Lower lobe of right lung (tissue), 2 donors: ENCODE measurements at places on chromosomes 5 and 9. TPM values are rescaled to one million over a fixed set of nuclear protein-coding genes. Genes with fewer than 3 reads are reported as not detected.

Gene PFN3
- not detected for total RNA-seq

Gene PDE4D
- total RNA-seq: 71.3 TPM

Gene TAF11L5
- not detected for total RNA-seq

Gene BHMT2
- 3.9 TPM for total RNA-seq

DNA sequence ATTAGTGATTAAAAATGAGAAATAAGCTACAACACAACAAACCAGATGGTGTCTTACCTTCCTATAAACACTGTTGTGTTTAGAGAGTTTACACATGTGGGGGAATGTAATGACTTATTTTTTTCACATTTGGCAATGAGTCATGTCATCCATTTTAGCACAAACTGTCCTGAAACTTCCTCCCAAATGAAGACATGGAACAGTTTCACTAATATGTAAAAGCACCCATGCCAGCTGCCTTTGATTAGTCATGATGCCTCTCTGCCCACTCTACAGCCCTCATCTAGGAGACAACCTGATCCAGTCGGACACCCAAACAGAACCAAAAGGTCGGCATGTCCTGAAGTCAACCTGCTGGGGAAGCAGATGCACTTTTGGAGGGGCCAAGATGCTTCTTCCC, 98.2 kb downstream of the SEMA5A start:
- H3K27ac ChIP-seq: no peak overlapping the region
- DNase-seq: no peak
- H3K4me1 ChIP-seq: no peaks in the 10 kb centered on the region

DNA sequence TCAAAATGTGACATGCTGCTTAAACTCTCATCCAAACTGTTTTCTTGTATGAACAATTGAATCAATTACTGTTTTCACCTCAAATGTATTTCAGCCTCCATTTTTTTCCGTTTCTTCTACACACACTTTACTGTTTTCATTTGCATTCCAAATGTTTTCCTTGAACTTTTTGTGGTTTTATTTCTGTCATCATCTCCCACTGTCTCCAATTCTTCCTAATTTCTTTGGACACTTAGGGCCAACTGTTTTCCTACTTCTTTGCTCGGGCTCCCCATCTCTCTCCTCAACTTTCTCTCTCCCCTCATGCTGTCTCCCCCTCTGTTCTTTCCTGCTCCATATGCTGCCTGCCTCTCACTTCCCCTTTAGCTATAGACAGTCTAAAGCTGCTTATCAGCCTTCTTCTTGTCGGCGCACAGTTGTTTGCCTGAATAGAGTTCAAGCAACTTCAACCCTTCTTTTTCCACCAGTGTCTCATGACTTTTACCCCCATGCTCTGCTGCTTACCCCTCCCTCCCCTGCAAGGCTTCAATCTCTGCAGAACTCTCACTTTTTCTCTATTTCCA, 443.4 kb downstream of the DTWD2 start:
- H3K27me3 ChIP-seq: no peaks in the 10 kb centered on the region
- no peaks in the 10 kb centered on the region for H3K4me1 ChIP-seq
- no peaks in the 10 kb centered on the region for H3K36me3 ChIP-seq
- H3K27ac ChIP-seq: no peak overlapping the region
- H3K4me3 ChIP-seq: no peak overlapping the region

- H3K4me3 ChIP-seq: no peak overlapping the region
- H3K27ac ChIP-seq: no peak overlapping the region
- H3K36me3 ChIP-seq: no peaks in the 10 kb centered on the region
- H3K4me1 ChIP-seq: peaks cover 8% of the 10 kb centered on the region
- no peaks in the 10 kb centered on the region for H3K27me3 ChIP-seq
Measured at GRCh38 chr9:18477121-18477660, 3.2 kb downstream of the ADAMTSL1 start.

GRCh38 chr5:146426305-146426704, 20.8 kb upstream of the TCERG1 start:
- no peak overlapping the region for H3K27ac ChIP-seq
- no peak for DNase-seq
- no peak overlapping the region for H3K4me3 ChIP-seq
- no peaks in the 10 kb centered on the region for H3K4me1 ChIP-seq
- H3K36me3 ChIP-seq: no peaks in the 10 kb centered on the region
- H3K27me3 ChIP-seq: peaks cover 4% of the 10 kb centered on the region

DNA sequence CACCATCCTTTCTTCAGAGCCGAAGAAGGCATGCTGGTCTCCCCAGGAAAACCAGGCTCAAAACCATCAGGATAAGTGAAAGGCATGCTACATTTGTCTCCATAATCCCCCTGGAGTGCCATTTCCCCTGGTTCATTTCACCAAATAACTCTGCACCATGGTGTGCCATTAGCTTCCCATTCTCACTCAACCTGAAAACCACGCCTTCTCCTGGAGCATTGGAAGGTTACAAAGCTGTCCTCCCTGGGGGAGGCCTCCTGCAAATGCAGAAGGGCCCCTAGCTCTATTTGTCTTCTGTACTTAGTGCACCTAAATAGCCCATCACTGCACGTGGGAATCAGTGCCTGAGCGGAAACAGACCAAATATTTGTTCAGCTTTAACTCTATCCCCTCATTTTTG, 90.2 kb upstream of the ICE1 start:
- no peak overlapping the region for H3K27ac ChIP-seq
- H3K4me3 ChIP-seq: no peak overlapping the region
- peaks cover 21% of the 10 kb centered on the region for H3K4me1 ChIP-seq

DNA sequence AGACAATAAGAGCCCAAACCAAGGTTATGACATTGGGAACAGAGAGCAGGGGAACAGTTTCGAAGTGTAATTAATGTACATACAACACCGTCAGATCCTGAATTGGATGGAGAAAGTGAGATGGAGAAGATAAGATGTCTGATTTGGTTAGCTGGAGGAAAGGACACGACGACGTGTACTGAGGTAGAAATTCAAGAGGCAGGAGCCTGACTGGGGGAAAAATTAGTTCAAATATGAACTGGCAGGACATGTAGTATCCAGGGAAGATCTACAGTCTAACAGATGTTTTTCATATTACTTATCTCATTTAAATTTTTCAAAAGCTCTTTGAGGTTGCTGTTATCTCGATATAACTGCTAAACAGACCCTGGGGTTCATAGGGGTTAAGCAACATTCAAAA, 114.7 kb downstream of the TMEM232 start:
- H3K36me3 ChIP-seq: no peaks in the 10 kb centered on the region
- no peaks in the 10 kb centered on the region for H3K27me3 ChIP-seq
- H3K27ac ChIP-seq: no peak overlapping the region
- no peak overlapping the region for H3K4me3 ChIP-seq

DNA sequence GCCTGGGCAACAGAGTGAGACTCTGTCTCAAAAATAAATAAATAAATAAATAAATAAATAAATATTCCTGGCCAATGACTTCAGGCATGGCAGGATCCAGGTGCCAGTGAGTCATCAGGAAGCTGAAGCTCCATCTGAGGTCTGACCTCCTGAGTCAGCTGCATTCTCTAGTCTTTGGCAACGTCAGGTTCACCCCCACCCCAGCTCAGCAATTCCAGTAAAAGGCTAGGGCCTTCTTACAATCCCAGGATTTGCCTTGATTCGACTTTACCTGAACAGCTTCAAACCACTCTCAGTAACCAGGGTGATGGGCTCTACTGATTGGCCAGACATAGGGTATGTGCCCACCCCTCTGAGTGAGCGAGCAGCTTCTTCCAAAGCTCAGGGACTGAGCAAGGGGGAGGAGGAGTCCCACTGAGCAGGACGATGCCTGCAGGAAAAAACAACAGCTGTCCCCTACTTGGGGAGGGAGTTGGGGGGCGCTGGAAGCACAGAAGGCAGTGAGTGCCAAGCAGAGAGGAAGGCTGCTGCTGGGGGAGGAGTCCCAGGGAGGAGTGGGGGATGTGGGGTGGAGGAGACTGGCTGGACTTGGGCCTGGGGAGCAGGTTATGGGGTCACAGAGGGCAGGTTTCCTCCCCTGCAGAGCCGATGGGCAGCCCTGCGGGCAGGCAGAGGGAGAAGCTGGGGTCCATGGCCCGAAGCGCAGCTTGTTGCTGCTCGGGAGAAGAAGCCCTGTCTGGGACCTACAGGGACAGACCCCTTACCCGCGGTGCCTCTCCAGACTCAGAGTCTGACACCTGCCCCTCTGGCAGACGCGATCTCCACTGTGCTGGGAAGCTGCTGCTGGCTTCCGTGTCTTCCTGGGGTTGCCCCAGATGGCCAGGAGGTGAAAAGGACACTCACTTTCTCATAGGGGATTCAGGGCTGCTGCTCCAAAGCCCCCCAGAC, 25.9 kb upstream of the UNC5A start:
- peaks cover 56% of the 10 kb centered on the region for H3K27me3 ChIP-seq
- no peaks in the 10 kb centered on the region for H3K36me3 ChIP-seq
- no peak overlapping the region for H3K27ac ChIP-seq
- no peak for DNase-seq

GRCh38 chr9:119339056-119339455, 30.2 kb downstream of the BRINP1 start:
- no peaks in the 10 kb centered on the region for H3K4me1 ChIP-seq
- H3K27ac ChIP-seq: no peak overlapping the region
- H3K4me3 ChIP-seq: no peak overlapping the region
- DNase-seq: no peak
- no peaks in the 10 kb centered on the region for H3K36me3 ChIP-seq

DNA sequence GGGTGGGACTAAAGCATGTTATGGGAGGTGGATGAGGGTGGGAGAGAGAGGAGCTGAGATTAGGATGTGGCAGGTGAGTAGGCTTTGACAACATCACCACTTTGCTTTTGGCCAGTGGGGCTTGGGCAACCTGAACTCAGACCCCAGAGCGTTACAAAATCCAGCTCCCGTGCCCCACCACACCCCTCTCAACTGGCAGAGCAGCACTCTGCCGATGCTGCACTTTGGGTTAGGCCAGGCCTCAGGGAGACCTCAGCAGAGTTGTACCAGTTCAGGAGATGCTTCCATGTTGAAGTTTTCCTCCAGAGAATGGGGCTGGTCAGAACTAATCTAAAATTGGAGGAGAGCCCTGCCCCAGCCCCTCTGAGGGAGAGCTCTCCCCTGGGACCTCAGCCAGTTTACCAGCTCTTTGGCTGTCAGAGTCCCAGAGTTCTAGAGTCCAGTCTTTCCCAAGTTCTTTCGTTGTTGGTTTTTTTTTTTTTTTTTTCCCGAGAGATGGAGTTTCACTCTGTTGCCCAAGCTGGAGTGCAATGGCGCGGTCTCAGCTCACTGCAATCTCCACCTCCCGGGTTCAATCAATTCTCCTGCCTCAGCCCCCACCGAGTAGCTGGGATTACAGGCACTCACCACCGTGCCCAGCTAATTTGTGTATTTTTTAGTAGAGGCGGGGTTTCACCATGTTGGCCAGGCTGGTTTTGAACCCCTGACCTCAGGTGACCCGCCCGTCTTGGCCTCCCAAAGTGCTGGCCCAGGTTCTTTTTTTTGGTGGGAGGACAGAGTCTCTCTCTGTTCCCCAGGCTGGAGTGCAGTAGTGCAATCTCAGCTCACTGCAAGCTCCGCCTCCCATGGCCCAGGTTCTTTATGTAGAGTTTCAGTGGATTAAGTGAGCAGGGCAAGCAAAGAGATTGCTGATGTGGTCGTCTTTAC, 17.8 kb downstream of the NUDT2 start:
- peaks cover 17% of the 10 kb centered on the region for H3K36me3 ChIP-seq
- H3K27me3 ChIP-seq: no peaks in the 10 kb centered on the region
- no peak for DNase-seq
- H3K27ac ChIP-seq: no peak overlapping the region
- peaks cover 8% of the 10 kb centered on the region for H3K4me1 ChIP-seq

- H3K4me1 ChIP-seq: peaks cover 6% of the 10 kb centered on the region
- peak; percentile 77 for DNase-seq
- peak within 1 kb of the TSS; percentile 86 for H3K27ac ChIP-seq
- peaks cover 21% of the 10 kb centered on the region for H3K36me3 ChIP-seq
Measured at GRCh38 chr5:9545992-9546851, at the start of gene SEMA5A. Gene SEMA5A (minus strand): TSS chr5:9546075. CDS start chr5:9379946, 166,129 bp downstream.

GRCh38 chr5:81785322-81785721, 34.4 kb upstream of the SSBP2 start:
- no peak for DNase-seq
- no peaks in the 10 kb centered on the region for H3K27me3 ChIP-seq
- H3K4me1 ChIP-seq: peaks cover 21% of the 10 kb centered on the region
- no peaks in the 10 kb centered on the region for H3K36me3 ChIP-seq
- H3K27ac ChIP-seq: no peak overlapping the region
- H3K4me3 ChIP-seq: no peak overlapping the region
